ENCODE measurements at places on chromosomes 16 and 17. TPM values are rescaled to one million over a fixed set of nuclear protein-coding genes. Genes with fewer than 3 reads are reported as not detected.

NPIPA2 gene
- 3.7 TPM for total RNA-seq

PRR29 gene
- not detected for total RNA-seq

GCGR gene
- 0.40 TPM for total RNA-seq

NDRG4 gene
- 13.3 TPM for total RNA-seq

GPRC5B gene
- total RNA-seq, result 0.10 TPM

ANKRD40CL gene
- total RNA-seq, result not detected

UBE2Z gene
- 66.1 TPM for total RNA-seq

TOP3A gene
- 35.3 TPM for total RNA-seq

SNX20 gene
- not detected for total RNA-seq

SPDYE4 gene
- not detected for total RNA-seq

UBFD1 gene
- 59.6 TPM for total RNA-seq

ABCC11 gene
- total RNA-seq, result not detected

C16orf87 gene
- 13.9 TPM for total RNA-seq

SLC5A10 gene
- not detected for total RNA-seq

SLFN13 gene
- 1.0 TPM for total RNA-seq

FBXO39 gene
- total RNA-seq, result not detected

GNG13 gene
- total RNA-seq, result not detected

CACNG1 gene
- total RNA-seq, result not detected

OR3A3 gene
- not detected for total RNA-seq

- no peak for DNase-seq
Measured at GRCh38 chr17:48187872-48188608, 80.5 kb downstream of the SNX11 start.

DNA sequence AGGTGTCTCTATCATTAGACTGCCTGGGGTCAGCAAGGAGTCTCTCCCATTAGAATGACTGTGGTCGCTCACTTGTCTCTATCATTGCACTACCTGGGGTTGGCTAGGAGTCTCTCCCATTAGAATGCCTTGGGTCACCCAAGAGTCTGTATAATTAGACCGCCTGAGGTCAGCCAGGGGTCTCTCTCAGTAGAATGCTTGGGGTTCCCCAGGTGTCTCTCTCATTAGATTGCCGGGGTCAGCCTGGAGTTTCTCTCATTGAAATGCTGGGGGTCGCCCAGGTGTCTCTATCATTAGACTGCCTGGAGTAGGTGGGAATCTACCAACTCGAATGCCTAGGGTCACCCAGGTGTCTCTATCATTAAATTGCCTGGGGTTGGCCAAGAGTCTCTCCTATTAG is 2231.6 kb downstream of the TP53TG3F start:
- DNase-seq, result no peak

GRCh38 chr16:78474762-78475161 is 375.3 kb downstream of the WWOX start:
- DNase-seq, result no peak

GRCh38 chr16:76654088-76654820 is 377.1 kb downstream of the CNTNAP4 start:
- DNase-seq, result no peak

- peak; percentile 90 for DNase-seq
Measured at GRCh38 chr17:2393174-2393953, 7.5 kb downstream of the MNT start.

DNA sequence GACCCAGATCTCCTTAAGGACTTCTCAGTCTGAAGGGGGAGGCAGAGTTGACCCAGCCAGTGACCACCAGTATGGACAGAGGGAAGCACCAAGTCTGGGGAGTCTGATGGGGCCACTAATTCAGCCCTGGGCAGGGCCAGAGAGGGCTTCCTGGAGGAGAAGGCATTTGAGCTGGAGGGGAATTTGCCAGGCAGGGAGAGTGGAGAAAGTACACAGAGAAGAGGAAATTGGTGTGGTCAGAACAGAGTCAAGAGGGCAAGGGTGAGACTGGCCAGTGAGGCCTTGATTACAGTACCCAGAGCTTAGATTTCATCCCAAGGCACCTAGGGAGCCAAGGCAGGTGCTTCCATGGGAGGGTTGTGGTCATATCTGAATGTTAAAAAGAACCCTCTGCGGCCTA is 36.3 kb downstream of the MYO15A start:
- no peak for DNase-seq

GRCh38 chr16:17265154-17265553 is 205.6 kb downstream of the XYLT1 start:
- DNase-seq, result no peak

DNA sequence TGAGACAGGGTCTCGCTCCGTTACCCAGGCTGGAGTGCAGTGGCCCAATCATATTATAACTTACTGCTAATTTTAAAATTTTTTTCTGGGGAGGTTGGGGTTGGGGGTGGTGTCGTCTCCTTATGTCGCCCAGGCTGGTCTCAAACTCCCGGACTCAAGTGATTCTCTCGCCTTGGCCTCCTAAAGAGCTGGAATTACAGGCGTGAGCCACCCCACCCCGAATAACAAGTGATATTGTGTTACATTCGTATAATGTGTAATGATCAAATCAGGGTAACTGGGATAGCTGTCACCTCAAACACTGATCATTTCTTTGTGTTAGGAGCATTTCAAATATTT is 16.2 kb upstream of the KPNA2 start:
- no peak for DNase-seq

DNA sequence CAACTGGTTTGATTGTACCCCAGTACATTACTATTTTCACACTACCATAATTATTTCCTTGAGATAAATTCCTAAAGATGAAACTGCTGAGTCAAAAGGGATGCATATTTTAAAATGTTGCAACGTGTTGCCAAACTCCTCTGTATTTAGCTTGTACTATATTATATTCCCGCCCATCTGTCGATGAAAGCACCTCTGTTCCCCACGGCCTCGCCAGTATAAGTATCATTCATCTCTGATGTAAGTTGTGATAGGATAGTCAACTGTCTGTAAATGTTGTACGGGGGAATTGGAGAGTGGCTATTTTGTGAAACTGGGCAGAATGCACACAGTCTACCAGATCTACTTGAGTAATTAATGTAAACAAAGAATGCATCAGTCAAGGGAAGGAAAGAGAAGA is 47.7 kb upstream of the TNRC6A start:
- DNase-seq, result peak; percentile 12

DNA sequence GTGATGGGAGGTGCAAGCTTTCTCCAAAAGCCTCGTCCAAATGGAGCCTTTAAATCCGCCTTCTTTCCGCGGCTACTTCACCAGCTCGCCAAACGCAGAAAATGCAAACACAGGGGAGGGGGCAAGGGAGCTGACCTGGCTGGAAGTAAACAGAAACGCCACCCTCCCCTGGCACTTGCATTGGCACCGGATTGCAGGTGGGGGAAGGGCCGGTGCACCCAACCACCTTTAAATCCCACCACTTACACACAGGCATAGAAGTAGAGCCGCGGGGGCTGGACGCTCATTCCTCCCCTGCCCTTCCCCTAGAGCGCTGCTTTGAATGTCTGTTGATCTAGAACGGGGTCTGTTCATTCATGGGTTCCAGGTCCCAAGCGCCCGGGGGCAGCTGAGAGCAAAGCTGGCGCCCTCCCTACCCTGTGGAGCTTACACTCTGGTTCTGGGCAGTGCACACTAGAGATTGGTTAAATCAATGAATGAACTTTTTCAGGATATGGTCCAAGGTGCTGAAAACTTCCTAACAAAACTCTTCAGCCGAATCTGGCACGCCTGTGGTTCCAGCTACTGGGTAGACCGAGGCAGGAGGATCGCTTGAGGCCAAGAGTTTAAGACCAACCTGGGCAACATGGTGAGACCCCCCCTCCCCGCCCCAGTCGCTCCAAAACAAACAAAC is 920 bp upstream of the ZCCHC14 start:
- DNase-seq, result no peak

DNA sequence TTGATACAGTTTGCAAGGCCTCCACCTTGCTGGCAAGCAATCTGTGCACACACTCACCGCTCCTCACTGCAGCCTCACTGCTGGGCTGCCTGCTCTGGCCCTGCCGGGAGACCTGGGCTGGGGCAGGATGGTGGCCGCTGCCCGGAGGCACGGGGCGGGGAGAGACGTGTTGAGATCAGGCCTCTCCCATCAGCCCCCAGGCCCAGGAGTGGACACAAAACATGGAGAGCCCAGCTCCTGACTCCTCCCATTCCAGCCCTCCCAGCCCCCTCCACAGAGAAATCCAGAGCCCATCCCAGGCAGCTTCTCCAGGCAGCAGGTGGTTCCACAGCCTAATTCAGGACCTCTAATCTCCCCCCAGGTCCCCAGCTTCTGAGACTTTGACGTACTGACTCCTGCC is 23.1 kb upstream of the RPL38 start:
- no peak for DNase-seq

GRCh38 chr16:88300463-88300835 is 82.3 kb upstream of the ZNF469 start:
- DNase-seq, result no peak

DNA sequence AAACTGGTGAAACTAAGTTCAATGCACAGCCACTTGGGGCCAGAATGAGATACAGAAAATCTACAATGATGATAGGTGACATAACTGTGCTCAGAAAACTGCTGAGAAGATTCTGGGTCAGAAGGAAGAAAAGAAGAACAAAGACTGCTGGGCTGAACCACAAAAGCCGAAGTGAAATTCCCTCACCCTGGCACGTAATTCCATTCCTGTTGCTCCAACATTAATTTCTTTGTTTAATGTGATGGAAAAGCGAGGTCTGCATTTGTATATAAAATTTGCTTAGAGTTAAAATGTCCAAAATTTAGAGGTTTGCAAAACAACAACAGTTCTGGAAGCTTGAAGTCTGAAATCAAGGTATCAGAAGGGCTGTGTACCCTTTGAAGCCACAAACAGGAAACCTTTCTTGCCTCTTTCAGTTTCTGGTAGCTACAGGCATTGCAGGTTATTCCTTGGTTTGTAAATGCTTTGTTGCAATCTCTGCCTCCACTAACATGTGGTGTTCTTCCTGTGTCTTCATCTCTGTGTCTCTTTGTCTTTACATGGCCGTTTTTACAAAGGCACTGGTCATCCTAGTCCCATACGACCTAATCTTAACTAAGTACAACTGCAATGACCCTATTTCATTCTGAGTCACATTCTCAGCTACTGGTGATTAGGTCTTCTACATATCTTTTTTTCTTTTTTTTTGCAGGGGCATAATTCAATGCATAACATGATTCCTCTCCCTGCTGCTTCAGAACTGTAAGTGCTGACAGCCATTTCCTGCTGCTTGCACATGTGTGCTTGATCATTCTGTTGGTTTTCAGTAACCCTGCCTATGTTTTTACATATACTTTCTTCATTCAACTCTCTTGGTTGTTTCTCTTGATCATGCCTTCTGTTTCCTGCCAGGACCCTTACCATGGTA is 603.0 kb upstream of the CDH8 start:
- DNase-seq, result no peak

GRCh38 chr16:66271074-66272060 is 95.1 kb upstream of the CDH5 start:
- DNase-seq, result no peak

- DNase-seq, result no peak
Measured at GRCh38 chr16:86554599-86554916, 477 bp downstream of the MTHFSD start.

- DNase-seq, result no peak
Measured at GRCh38 chr16:70692130-70692872, 6.4 kb upstream of the MTSS2 start.

- DNase-seq, result no peak
Measured at GRCh38 chr17:77466140-77466539, 325.4 kb downstream of the SEC14L1 start.

- no peak for DNase-seq
Measured at GRCh38 chr16:54488729-54489128, 202.1 kb upstream of the IRX3 start.

DNA sequence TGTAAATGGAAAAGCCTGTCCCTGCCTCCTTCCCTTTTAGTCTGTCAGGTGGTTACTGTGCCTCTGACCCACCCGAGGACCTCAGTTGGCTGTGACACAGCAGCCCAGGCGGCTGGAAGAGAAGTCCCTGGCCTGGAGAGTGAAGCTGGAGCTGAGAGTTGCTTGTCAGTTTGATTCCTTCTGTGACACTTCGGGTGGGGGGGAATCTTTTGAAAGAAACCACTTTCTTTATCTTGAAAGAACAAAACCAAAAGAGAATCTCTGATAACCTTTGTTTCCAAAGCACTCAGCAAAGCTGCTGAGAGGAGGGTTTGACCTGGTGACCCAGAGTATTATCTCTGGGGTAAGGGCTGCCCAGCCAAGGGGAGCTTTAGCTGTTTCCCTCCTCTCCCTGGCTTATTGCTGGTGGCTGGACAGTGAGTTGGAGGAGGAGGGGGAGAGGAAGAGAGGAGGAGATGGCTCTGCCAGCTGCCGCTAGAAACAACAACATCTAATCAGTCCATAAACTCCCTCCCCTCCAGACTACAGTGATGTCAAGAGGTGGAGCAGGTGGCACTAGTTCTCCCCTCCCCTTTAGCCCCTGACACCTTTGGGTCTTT is 34.0 kb downstream of the YPEL2 start:
- DNase-seq, result no peak

GRCh38 chr17:1710807-1711553 is 803 bp upstream of the TLCD2 start:
- no peak for DNase-seq

GRCh38 chr16:8087597-8088289 is 502.6 kb downstream of the TMEM114 start:
- DNase-seq, result no peak

- DNase-seq, result peak; percentile 38
Measured at GRCh38 chr17:78789663-78790181, 7.6 kb upstream of the CYTH1 start.

DNA sequence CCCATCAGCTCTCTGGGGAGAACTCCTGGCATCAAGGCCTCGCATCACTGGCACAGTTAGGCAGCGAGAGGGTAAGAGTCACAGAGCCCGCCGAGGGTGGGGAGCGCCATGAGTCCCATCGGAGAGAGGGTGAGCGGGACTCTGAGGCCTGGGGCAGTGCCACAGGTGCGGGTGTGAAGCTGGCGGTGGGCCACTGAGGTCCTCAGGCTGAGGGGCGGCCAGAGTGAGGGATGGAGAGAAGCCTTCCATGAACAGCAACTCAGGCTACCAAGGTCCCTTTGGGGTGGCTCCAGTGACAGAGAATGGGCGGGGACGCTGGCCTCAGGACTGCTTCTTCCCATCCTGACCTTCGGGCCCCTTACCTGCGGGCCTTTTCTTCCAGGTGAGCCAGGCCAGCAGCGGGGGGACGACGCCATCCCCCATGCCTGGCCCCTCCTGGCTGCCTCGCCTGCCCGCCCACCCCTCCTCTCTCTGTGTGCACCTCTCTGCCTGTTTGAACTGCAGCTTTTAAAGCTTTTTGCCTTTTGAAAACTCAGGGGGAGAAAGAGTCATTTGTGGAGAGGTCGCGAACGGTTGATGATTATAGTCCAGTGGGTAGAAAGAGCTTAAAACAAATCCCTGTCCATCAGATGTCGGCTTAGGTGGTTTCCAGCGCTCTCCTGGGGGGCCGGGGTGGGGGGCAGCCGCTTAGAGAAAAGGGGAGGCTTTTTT is 149.3 kb upstream of the GSE1 start:
- no peak for DNase-seq

DNA sequence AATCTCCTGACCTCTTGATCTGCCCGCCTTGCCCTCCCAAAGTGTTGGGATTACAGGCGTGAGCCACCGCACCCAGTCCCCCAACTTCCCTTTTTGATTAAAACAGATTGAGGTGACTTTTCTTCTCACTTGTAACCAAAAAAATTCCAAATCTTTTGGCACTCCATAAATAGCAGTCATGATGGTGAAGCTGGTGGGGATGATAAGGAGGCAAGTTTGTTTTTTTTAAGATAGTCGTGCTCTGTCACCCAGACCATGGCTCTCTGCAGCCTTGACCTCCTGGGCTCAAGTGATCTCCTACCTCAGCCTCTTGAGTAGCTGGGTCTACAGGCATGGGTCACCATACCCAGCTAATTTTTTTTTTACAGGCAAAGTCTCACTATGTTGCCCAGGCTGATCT is 34.7 kb upstream of the PLCG2 start:
- DNase-seq, result no peak

GRCh38 chr17:2282297-2282873 is 21.2 kb downstream of the SMG6 start:
- peak; percentile 64 for DNase-seq
